ENCODE measurements at places on chromosomes 2 and 18. TPM values are rescaled to one million over a fixed set of nuclear protein-coding genes. Genes with fewer than 3 reads are reported as not detected.

GRCh38 chr2:12054956-12055618 is 308.7 kb downstream of the LPIN1 start:
- no peak for DNase-seq

DNA sequence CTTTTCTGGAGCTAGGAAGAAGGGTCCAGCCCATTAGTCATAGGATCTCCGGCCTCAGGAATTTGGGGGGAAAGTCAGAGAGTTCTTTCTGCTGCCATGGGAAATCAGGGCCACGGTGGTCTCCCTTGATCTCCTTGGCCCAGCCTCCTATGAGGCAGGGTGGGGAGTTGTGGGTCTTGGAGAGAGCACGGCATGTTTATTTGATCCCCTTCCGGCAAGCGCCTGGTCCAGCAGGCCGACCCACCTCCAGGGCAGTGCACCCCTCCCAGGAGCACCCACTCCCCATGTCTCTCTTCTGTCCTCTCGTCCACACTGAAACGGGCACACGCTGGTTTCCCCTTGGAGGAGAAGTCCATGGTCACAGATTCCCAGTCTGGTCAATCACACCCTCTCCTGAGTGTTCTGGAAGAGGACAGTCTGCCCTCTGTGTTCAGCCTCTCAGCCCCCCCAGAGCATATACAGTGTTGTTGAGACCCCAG is 464.6 kb upstream of the HS6ST1 start:
- DNase-seq, result no peak

GRCh38 chr2:127195140-127196074 is 24.7 kb downstream of the CYP27C1 start:
- no peak for DNase-seq

GRCh38 chr2:30287190-30287840 is 56.0 kb downstream of the LBH start:
- DNase-seq, result no peak

The MYO7B gene
- total RNA-seq, result 11.3 TPM

DNA sequence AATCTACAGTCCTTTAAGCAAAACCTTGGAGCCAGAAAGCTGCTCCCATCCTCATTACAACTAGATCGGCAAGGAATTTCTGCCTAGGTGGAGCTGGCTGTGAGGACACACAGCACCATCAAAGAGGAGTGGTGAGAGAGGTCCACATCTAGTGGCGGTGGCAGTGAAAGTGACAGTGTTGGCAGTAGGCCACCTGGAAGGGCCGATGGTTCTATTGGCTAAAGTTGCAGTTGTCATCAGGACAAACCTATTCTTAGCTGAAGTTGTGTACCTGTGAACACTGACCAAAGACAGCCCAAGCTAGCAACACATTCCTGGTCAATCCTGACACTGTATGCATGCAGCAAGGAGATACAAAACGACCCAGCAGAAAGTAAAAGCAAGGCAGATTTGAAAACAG is 218.1 kb upstream of the CHAC2 start:
- DNase-seq, result no peak

- DNase-seq, result no peak
Measured at GRCh38 chr2:222526480-222527277, 102.3 kb downstream of the SGPP2 start.

GRCh38 chr2:144836635-144837350 is 316.9 kb upstream of the ZEB2 start:
- DNase-seq, result no peak

- DNase-seq, result no peak
Measured at GRCh38 chr2:216851486-216852090, 8.3 kb downstream of the TNP1 start.

DNA sequence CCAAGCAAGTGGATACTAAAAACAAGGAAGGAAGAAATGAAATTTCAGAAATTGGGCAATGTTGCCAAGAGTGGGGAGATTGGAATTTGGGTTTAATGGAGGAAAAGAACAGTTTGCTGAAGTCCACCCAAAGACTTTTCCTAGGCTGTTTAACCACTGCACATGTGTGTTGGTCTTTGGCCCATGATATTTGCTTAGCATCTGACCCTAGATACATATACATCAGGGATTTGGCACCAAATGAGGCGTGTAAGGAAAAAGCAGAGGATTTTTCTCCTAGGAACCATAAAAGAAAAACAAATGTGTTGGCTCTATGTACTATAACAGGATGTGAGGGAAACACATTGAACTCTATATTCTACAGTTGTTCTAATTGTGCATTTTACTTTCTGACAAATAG is 80.7 kb upstream of the CD28 start:
- DNase-seq, result no peak

GRCh38 chr18:54444319-54444914 is 86.7 kb downstream of the C18orf54 start:
- DNase-seq, result peak; percentile 54

DNA sequence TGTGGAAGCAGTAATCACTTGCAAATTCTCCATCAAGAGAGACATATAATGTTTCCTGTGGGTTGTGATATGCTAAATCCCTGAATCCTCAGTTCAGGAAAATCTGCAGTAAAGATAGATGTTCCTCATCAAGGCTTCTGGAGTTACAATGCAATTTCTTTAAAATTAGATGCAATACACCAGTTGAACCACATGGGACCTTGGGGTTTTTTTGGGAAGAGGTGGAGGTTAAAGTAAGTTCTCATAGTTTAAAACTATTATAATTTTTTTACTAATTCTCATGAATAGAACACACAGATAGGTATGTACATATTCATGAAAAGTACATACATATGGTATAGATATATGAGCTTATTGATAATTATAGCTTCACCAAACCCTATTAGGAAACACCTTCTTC is 496.2 kb downstream of the SATB2 start:
- DNase-seq, result no peak

The GALR1 gene
- total RNA-seq, result not detected

- DNase-seq, result no peak
Measured at GRCh38 chr2:106144621-106145331, 49.3 kb downstream of the UXS1 start.

The SCYGR4 gene
- not detected for total RNA-seq

The GALNT13 gene
- not detected for total RNA-seq

The RAMP1 gene
- 6.2 TPM for total RNA-seq

GRCh38 chr2:68152681-68153347 is 4.9 kb upstream of the PNO1 start:
- no peak for DNase-seq

DNA sequence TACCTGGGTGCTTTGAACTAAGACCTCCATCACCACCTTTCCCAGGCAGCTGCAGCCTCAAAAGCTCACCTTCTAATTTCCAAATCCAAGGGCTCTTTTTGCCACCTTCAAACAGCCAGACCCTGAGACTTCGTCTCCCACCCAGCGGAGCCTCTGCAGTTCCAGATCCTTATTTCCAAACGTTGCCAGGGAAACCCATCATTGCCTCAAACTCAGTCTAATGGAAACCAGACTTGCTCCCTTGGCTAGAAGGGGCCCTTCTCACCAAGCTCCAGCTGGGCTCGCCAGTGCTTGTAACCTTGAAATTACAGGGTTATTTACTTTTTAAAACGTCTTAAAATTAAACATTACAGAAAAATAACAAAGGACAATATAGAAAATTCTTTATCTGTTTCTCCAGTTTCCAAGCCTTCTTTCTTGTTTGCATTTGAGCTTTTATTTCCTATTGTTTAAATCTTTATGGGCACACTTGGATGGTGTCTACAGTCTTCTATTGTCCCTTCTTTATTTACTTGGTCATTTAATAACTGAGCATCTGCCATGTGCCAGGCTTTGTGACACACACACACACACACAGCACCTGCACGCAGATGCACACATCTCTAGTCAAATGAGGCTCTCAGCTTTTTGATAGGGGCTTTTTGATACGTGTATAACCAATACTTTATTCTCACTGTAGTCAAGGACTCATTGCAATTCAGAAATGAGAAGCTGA is 36.1 kb downstream of the TRPM8 start:
- peak; percentile 43 for DNase-seq
